ENCODE measurements at places on chromosomes 5 and 9. TPM values are rescaled to one million over a fixed set of nuclear protein-coding genes. Genes with fewer than 3 reads are reported as not detected.

Gene NR2F1
- total RNA-seq: 181 TPM

Gene CYFIP2
- 23.6 TPM for total RNA-seq

- no peak for DNase-seq
These were observed 50.9 kb downstream of the KCNIP1 start for GRCh38 chr5:170554521-170555267.

- DNase-seq: no peak
These were observed 62.4 kb downstream of the KIAA1958 start for GRCh38 chr9:112548836-112549595.

GRCh38 chr9:134679616-134680392 lies 38.2 kb downstream of the COL5A1 start:
- DNase-seq: no peak

- no peak for DNase-seq
These were observed 10.0 kb downstream of the HMGCS1 start for GRCh38 chr5:43303242-43303641.

DNA sequence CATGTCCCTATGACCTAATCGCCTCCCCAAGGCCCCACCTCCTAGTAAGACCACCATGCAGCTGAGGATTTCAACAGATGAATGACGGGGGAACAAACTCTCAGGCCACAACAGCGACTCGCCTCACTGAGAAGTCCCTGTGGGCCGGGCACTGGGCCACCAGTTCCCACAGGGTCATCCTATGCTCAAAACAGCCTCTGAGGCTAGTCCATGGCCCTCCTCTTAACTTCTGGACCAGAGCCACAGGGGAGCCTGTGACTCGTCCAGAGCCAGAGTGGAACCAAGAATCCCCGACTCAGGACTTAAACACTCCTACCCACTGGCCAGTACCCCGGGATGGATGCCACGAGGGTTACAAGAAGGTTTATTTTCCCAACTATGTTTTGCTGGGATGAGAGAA lies 12.3 kb downstream of the GFPT2 start:
- DNase-seq: no peak

- DNase-seq: no peak
These were observed 512.1 kb downstream of the MAN2A1 start for GRCh38 chr5:110201791-110202190.

GRCh38 chr5:132006331-132007120 lies 4.9 kb downstream of the ACSL6 start:
- no peak for DNase-seq

Measured in sciatic nerve (tissue), 2 donors.